ENCODE measurements at places on chromosomes 2 and 18. TPM values are rescaled to one million over a fixed set of nuclear protein-coding genes. Genes with fewer than 3 reads are reported as not detected.
A peak's percentile ranks its signal among the peaks of the same experiment; 100 is the strongest.

The MAIP1 gene
- 14.0 TPM for total RNA-seq

GRCh38 chr2:205994344-205994743 lies 91.6 kb downstream of the INO80D start:
- H3K4me3 ChIP-seq, result no peak overlapping the region
- H3K27ac ChIP-seq, result peak overlapping the region; percentile 35
- DNase-seq, result no peak
- no peaks in the 10 kb centered on the region for H3K27me3 ChIP-seq
- H3K4me1 ChIP-seq, result peaks cover 17% of the 10 kb centered on the region

The RAPGEF4 gene
- 1.8 TPM for total RNA-seq

The LRATD1 gene
- 2.9 TPM for total RNA-seq

The CXCR1 gene
- total RNA-seq, result not detected

DNA sequence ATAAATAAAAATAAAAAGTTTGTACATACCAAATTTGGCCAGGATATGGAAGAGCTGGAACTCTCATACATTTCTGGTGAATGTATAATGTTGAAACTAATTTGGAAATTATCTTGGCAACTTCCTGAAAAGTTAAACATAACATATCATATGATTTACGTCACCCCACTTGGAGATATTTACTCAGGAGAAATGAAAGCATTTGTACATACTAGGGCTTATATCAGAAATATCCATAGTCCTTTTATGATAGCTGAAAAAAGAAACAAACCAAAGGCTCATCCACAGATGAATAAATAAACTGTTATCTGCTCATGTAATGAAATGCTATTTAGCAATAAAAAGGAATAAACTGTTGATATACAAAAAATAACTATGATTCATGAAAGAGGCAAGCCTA lies 318.2 kb upstream of the NRXN1 start:
- no peaks in the 10 kb centered on the region for H3K27me3 ChIP-seq
- no peak for DNase-seq
- no peak overlapping the region for H3K27ac ChIP-seq
- no peaks in the 10 kb centered on the region for H3K4me1 ChIP-seq
- no peak overlapping the region for H3K4me3 ChIP-seq

DNA sequence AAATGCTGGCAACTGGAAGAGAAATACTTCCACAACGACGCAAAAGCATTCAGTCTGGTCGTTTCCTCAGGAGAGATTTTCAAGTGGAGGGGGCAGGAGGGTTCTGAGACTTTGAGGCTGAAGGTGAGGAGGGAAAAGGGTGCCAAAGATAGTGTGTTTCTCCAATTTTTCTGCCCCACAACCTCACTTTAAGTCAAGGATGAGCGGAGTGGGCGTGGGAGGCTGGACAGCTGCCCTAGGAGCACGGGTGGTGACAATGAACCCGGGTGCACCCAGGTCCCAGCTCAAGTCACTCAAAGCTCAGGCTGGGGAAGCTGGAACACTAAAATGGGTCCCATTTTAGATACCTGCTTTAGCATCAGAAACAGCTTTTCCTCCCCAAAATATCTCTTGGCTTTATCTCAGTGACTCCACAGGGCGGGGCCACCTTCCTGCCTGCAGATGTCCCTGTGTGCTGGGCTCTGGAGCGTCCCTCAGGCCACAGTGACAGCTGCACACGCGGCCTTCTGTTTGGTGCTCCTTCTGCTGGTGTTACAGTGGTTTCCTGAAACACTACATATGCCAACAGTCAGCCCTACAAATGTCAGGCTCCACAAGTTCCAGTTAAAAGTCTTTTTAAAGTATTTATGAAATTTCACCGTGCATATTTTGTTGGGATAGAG lies 1.4 kb upstream of the MBP start:
- no peak overlapping the region for H3K4me3 ChIP-seq
- H3K36me3 ChIP-seq, result no peaks in the 10 kb centered on the region
- H3K27me3 ChIP-seq, result peaks cover 67% of the 10 kb centered on the region
- peak; percentile 40 for DNase-seq
- H3K27ac ChIP-seq, result no peak overlapping the region

- no peaks in the 10 kb centered on the region for H3K4me1 ChIP-seq
- H3K36me3 ChIP-seq, result no peaks in the 10 kb centered on the region
- H3K27me3 ChIP-seq, result no peaks in the 10 kb centered on the region
- no peak for DNase-seq
- no peak overlapping the region for H3K4me3 ChIP-seq
Measured at GRCh38 chr18:69870736-69871135, 76.9 kb downstream of the CD226 start.

- H3K27me3 ChIP-seq, result no peaks in the 10 kb centered on the region
- H3K36me3 ChIP-seq, result no peaks in the 10 kb centered on the region
- no peak for DNase-seq
- H3K27ac ChIP-seq, result no peak overlapping the region
Measured at GRCh38 chr2:38187541-38188011, 111.6 kb upstream of the CYP1B1 start.

GRCh38 chr2:134550566-134551164 lies 168.1 kb downstream of the TMEM163 start:
- H3K4me3 ChIP-seq, result no peak overlapping the region
- DNase-seq, result no peak
- no peaks in the 10 kb centered on the region for H3K27me3 ChIP-seq
- no peak overlapping the region for H3K27ac ChIP-seq

DNA sequence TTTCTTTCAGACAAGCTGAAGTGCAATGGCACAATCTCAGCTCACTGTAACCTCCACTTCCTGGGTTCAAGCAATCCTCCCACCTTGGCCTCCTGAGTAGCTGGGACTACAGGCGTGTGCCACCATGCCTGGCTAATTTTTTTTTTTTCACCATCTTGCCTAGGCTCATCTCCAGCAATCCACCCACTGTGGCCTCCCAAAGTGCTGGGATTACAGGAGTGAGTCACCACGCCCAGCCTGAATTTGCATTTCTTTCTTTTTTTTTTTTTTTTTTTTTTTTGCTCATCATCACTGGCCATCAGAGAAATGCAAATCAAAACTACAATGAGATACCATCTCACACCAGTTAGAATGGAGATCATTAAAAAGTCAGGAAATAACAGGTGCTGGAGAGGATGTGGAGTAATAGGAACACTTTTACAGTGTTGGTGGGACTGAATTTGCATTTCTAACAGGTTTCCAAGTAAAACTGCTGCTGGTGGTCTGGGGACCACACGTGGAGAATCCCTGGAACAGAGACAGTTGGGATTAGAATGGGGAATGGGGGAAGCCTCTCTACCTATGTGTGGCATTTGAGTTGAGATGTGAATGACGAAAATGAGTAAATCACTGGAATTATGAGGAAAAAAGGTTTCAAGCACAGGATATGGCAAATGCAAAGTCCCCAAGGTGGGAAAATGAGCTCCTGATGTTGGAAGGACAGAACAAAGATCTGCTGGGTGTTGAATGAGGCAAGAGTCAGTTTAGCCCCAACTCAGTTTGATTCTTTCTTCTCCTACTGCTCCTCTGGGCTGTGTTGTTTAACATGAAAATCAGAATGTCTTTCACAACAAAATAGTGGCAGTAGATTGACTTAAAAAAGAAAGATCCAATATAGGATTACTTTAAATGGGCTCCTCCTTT lies 88.8 kb upstream of the MAP4K4 start:
- H3K36me3 ChIP-seq, result no peaks in the 10 kb centered on the region
- H3K27ac ChIP-seq, result no peak overlapping the region
- no peak for DNase-seq
- H3K4me3 ChIP-seq, result no peak overlapping the region
- H3K27me3 ChIP-seq, result no peaks in the 10 kb centered on the region

The IL18RAP gene
- not detected for total RNA-seq

DNA sequence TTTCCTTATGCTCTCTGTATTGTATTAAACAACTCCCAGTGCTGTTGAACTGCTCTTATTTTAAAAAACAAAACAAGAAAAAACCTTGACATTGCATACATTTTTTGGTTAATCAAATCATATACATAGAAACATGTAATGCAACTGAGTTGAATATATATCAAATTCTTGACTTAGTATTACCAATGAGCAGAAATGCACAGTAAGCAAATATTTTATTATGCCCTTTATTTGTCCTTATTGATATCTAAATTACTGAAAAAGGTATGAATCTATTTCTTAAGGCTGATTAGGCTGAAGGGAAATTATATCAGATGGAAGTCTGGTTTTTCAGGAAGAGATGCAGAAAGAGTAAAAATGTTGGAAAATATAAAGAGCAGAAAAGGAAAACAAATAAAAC lies 6.9 kb upstream of the KDM3A start:
- no peak for DNase-seq
- no peaks in the 10 kb centered on the region for H3K4me1 ChIP-seq
- peaks cover 13% of the 10 kb centered on the region for H3K27me3 ChIP-seq
- H3K36me3 ChIP-seq, result peaks cover 11% of the 10 kb centered on the region
- H3K27ac ChIP-seq, result no peak overlapping the region

The PDE1A gene
- 0.06 TPM for total RNA-seq

DNA sequence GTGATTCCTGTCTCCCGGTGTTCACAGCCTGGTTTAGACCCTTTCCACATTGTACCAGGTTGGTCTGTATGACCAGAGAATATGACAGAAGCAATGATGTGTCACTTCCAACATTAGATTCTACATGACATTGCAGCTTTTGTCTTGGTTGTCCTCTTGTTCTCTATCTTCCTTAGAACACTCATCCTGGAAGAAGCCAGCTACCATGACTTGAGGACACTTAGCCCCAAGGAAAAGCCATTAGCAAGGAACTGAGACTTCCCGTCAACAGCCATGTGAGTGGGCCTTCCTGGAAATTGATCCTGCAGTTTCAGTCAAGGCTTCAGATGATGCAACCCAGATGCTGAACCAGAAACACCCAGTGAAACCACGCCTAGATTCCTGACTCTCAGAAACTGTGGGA lies 143.3 kb downstream of the MREG start:
- H3K27ac ChIP-seq, result no peak overlapping the region
- H3K4me1 ChIP-seq, result no peaks in the 10 kb centered on the region
- no peak for DNase-seq
- no peaks in the 10 kb centered on the region for H3K36me3 ChIP-seq

GRCh38 chr2:105590780-105591660 lies 153.7 kb upstream of the NCK2 start:
- H3K4me3 ChIP-seq, result no peak overlapping the region
- no peaks in the 10 kb centered on the region for H3K27me3 ChIP-seq
- H3K4me1 ChIP-seq, result no peaks in the 10 kb centered on the region
- H3K27ac ChIP-seq, result no peak overlapping the region
- H3K36me3 ChIP-seq, result no peaks in the 10 kb centered on the region
- DNase-seq, result no peak

- DNase-seq, result no peak
- H3K27me3 ChIP-seq, result no peaks in the 10 kb centered on the region
- no peak overlapping the region for H3K27ac ChIP-seq
- H3K36me3 ChIP-seq, result no peaks in the 10 kb centered on the region
- H3K4me1 ChIP-seq, result no peaks in the 10 kb centered on the region
Measured at GRCh38 chr2:71575966-71576365, 122.6 kb downstream of the DYSF start.

DNA sequence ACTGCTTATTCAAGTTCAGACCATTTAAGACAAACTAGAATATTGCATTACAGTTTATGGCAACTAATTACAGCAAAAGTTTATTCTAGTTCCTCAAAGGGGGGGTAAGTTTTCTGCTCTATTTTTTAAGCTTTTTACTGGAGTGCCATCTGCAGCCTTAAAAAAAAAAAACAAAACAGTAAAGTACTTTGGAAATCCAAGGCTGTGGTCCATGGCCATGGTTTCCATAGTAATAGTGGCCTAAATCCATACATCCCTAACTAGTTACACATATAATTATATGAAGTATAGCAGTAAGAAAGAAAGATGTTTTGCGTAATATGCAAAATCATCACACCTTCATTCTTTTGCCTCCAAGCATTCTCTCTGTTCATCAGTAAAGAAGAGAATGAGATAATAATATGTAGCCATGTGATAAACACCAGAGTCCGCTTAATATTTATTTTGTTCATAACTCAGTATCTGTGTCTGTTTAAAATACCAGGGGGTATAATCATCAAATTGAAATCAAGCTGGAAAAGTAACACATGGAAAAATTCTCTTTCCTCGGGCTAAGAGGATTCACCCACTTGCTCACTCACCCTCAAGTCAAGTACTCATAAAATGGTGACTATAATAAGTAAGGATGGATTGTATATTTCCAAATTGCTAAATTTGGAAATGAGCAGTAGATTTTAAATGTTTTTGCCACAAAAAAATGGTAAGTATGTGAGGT lies 301.1 kb upstream of the RND3 start:
- H3K4me1 ChIP-seq, result no peaks in the 10 kb centered on the region
- no peaks in the 10 kb centered on the region for H3K36me3 ChIP-seq
- DNase-seq, result no peak
- no peaks in the 10 kb centered on the region for H3K27me3 ChIP-seq
- H3K4me3 ChIP-seq, result no peak overlapping the region

The CCL20 gene
- total RNA-seq, result not detected

- H3K4me3 ChIP-seq, result no peak overlapping the region
- DNase-seq, result no peak
- no peak overlapping the region for H3K27ac ChIP-seq
- H3K4me1 ChIP-seq, result peaks cover 22% of the 10 kb centered on the region
- no peaks in the 10 kb centered on the region for H3K36me3 ChIP-seq
Measured at GRCh38 chr2:207290833-207291624, 125.3 kb upstream of the KLF7 start.

GRCh38 chr2:120204417-120204816 lies 18.8 kb downstream of the TMEM185B start:
- H3K36me3 ChIP-seq, result no peaks in the 10 kb centered on the region
- H3K27ac ChIP-seq, result no peak overlapping the region
- no peaks in the 10 kb centered on the region for H3K27me3 ChIP-seq
- no peak for DNase-seq

GRCh38 chr2:17122887-17123501 lies 395.2 kb downstream of the RAD51AP2 start:
- H3K36me3 ChIP-seq, result no peaks in the 10 kb centered on the region
- no peaks in the 10 kb centered on the region for H3K27me3 ChIP-seq

GRCh38 chr2:8191427-8191826 lies 490.4 kb upstream of the ID2 start:
- no peak overlapping the region for H3K4me3 ChIP-seq
- H3K4me1 ChIP-seq, result peaks cover 38% of the 10 kb centered on the region
- peaks cover 3% of the 10 kb centered on the region for H3K27me3 ChIP-seq
- no peak overlapping the region for H3K27ac ChIP-seq
- no peak for DNase-seq

GRCh38 chr2:73931531-73932500 lies 5.1 kb downstream of the DGUOK start:
- no peak overlapping the region for H3K27ac ChIP-seq
- no peak overlapping the region for H3K4me3 ChIP-seq
- H3K36me3 ChIP-seq, result no peaks in the 10 kb centered on the region
- no peak for DNase-seq

- no peak for DNase-seq
- H3K27me3 ChIP-seq, result no peaks in the 10 kb centered on the region
- H3K4me1 ChIP-seq, result no peaks in the 10 kb centered on the region
- no peak overlapping the region for H3K27ac ChIP-seq
Measured at GRCh38 chr2:226705133-226705886, 94.3 kb downstream of the IRS1 start.

- H3K27me3 ChIP-seq, result peaks cover 100% of the 10 kb centered on the region
- H3K4me3 ChIP-seq, result no peak overlapping the region
- no peak overlapping the region for H3K27ac ChIP-seq
- no peaks in the 10 kb centered on the region for H3K4me1 ChIP-seq
Measured at GRCh38 chr2:176124110-176124946, 1.8 kb downstream of the HOXD9 start.
